ENCODE measurements at places on chromosomes 16 and 17.

DNA sequence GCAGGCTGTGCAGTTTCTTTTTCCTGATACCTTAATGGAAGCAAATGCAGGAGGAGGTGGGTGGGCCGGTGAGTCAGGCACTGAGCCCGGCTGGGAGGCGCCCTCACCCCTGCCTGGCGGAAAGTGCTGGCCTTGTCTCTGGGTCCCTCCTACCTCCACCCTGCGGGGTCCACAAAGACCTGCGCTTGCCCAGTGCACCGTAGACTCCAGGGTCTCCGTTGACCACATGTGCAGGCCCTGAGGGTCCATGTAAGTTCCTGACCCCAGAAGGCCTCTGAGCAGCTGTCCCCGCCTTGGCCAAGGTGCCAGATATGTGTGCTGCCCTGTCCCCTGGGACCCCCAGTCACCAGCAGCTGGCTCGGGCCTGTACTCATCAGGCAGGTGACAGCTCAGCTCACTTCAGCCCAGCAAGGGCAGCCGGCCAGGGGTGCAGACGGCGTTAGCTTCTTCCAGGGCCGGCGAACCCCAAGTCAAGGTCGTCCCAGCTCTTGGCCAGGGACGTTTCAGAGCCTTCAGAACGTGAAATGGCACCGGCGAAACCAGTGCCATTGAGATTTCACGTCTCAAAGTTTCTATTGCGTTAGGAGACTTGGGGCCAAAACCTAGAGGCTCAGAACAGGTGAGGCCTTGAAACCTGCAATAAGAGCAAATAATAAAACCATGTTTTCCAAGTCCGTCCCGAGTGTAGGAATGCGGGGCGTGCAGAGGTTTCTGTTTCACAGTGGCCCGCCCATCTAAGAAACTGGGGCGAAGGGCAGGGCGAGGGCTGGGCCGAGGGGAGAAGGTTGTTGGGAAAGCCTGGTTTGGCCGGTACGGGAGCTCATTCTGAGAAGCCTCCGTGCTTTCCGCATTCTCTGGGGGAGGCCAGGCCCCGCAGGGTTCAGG is 12.1 kb downstream of the METRNL start:
- H3K36me3 ChIP-seq, result no peaks in the 10 kb centered on the region
- H3K4me1 ChIP-seq, result no peaks in the 10 kb centered on the region
- H3K27ac ChIP-seq, result no peak overlapping the region
- H3K27me3 ChIP-seq, result no peaks in the 10 kb centered on the region

GRCh38 chr16:88378836-88379693 is 3.7 kb upstream of the ZNF469 start:
- no peak overlapping the region for H3K4me3 ChIP-seq
- no peaks in the 10 kb centered on the region for H3K4me1 ChIP-seq
- no peaks in the 10 kb centered on the region for H3K36me3 ChIP-seq
- DNase-seq, result no peak

DNA sequence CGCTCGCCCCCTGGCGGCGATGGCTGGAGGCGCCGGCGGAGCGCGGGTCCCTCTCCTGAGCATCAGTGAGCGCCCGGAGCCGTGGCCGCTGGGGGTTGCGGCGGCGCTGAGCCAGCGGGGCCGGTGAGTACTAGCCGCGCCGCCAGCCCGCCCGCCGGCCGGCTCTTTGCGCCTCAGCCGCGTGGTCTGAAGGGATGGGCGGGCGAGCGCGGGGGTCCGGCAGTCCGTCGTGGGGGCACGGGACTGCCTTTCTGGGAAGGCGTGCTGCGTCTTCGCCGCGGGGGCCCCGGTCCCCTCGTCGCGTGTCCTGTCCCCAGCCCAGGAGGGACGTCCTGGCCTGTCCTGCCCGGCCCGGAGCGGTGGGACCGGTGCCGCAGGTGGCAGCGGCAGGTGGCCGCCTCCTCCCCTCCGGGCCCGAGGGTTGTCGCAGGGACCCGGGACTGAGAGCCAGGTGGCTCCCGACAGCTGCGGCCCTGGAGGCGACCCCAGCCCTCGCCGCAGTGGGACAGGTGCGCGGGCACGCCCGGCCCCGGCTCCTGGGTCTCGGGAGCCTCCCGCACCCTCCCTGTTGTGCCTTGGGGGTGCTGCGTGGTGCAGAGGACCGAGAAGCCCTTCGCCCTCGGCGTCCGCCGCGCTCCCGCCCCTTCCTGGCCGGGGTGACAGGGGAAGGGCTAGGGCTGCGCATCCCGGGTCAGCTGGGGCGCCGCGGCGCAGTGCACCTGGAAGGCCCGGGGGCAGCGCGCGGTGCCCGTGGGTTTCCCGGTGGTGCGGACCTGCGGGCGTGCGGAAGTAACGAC is at the start of gene SPECC1:
SPECC1 (plus strand) TSS at position 58 of the 797 bp plus-strand sequence. CDS start 87,293 bp downstream, outside the sequence.
- no peaks in the 10 kb centered on the region for H3K4me1 ChIP-seq
- peak within 1 kb of the TSS; percentile 87 for H3K27ac ChIP-seq
- peak; percentile 89 for DNase-seq
- no peaks in the 10 kb centered on the region for H3K27me3 ChIP-seq
- H3K36me3 ChIP-seq, result no peaks in the 10 kb centered on the region

GRCh38 chr17:81049973-81050551 is 15.1 kb downstream of the BAIAP2 start:
- DNase-seq, result no peak
- H3K4me3 ChIP-seq, result no peak overlapping the region
- H3K27me3 ChIP-seq, result no peaks in the 10 kb centered on the region
- H3K36me3 ChIP-seq, result no peaks in the 10 kb centered on the region
- no peak overlapping the region for H3K27ac ChIP-seq

DNA sequence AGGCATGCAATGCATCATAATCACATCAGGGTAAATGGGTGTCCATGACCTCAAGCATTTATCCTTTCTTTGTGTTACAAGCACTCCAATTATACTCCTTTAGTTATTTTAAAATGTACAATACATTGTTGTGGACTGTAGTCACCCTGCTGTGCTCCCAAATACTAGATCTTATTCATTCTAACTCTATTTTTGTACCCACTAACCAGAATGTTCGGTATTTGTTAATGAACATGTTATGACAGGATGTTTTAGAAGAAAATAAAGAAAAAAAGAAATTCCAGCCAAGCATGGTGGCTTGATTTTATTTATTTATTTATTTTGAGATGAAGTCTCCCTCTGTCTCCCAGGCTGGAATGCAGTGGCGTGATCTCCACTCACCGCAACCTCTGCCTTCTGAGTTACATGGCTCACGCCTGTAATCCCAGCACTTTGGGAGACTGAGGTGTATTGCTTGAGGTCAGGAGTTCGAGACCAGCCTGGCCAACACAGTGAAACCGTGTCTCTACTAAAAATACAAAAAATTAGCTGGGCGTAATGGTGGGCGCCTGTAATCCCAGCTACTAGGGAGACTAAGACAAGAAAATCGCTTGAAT is 1.8 kb upstream of the NDE1 start:
- no peak overlapping the region for H3K27ac ChIP-seq
- H3K27me3 ChIP-seq, result no peaks in the 10 kb centered on the region
- H3K4me3 ChIP-seq, result no peak overlapping the region
- no peaks in the 10 kb centered on the region for H3K36me3 ChIP-seq
- no peak for DNase-seq

DNA sequence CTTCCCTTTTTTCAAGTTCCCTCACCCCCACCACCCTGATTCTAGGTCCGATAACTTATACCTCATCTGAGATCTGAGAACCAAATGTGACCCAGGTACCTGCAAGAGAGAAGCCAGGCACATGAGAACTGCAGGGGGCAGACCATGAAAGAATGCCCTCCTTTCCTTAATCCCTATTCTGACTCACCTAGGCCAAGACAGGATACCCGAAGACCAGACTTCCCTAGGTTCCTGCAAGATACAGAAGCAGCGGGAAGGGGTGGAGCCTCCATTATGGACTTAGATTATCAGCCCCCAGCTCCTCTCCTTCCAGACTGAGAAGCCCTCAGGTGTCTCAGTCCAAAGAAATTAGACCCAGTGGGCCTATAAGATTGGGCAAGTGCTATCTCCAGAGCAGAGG is 2.1 kb downstream of the KCNAB3 start:
- H3K4me3 ChIP-seq, result no peak overlapping the region
- no peak overlapping the region for H3K27ac ChIP-seq
- no peaks in the 10 kb centered on the region for H3K36me3 ChIP-seq
- no peaks in the 10 kb centered on the region for H3K27me3 ChIP-seq
- DNase-seq, result no peak
- H3K4me1 ChIP-seq, result no peaks in the 10 kb centered on the region

- H3K4me3 ChIP-seq, result no peak overlapping the region
- H3K27me3 ChIP-seq, result no peaks in the 10 kb centered on the region
- H3K27ac ChIP-seq, result no peak overlapping the region
Measured at GRCh38 chr16:74101379-74102137, 195.1 kb upstream of the PSMD7 start.

DNA sequence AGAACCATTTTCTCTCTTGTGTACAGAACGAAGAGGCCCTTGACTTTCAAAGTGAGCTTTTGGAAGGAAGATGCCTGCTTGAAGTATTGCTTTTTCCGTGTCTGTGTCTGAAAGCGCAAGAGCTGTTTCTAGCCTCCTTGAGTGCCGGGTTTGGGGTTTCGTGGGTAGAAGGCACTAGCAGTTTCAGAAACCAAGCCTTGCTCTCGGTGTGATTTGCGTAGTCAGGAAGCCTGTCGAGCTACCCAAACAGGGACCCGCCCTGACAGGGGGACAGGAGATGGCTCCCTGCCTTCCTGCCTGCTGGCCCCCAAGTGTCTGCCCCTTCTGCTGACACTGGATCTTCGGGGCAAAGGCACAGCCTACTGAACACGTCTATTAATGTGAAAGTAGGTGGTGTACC is 322.0 kb downstream of the MAF start:
- H3K27me3 ChIP-seq, result no peaks in the 10 kb centered on the region
- no peak for DNase-seq
- no peak overlapping the region for H3K27ac ChIP-seq
- H3K4me3 ChIP-seq, result no peak overlapping the region

DNA sequence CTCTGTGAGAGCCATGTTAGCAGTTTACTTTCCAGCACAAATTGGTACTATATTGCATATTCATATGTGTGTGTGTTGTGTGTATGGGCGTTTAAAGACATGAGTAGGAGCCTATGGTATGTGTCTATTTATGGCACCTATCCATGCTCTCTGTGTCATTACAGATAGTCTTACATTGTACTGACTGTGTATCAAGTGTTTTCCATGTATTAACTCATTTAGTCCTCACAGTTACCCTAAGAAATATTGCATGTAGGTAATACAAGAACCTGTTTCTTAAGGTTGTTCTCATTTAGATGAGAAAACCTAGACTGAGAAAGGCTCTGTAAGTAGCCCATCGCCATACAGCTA is 1.6 kb downstream of the ALG1 start:
- no peak for DNase-seq
- H3K27me3 ChIP-seq, result no peaks in the 10 kb centered on the region
- H3K36me3 ChIP-seq, result no peaks in the 10 kb centered on the region
- no peak overlapping the region for H3K4me3 ChIP-seq

DNA sequence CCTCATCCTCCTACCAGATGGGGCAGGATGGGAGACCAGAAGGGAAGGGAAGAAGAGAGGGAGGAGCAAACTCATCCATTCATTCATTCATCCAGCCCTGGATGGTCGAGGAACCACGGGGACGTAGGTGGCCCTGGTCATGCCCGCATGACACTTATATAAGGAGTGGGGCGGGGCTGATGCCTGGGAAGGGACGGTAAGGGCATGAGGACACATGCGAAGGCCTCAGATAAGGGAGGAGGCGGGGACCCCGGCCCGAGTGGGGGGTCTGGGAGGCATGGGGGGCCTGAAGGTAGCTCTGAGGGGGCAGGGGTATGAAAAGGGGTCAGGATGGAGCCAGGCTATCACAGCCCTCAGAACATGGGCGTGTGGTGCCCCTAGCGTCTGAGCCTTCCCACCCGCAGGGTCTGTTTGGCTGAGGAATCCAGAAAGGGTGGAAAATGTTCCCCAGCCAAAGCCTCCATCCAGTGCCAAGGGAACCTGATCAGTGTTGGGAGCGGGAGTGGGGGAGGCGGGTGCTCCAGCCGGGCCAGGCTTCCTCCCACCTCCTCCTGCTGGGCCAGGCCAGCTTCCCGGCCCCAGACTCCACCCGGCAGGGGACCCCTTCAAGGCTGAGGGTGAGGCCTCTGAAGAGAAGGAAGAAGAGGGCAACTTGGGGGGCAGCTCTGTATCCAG is 17.6 kb upstream of the CD79B start:
- DNase-seq, result no peak
- no peaks in the 10 kb centered on the region for H3K27me3 ChIP-seq
- H3K27ac ChIP-seq, result no peak overlapping the region
- no peaks in the 10 kb centered on the region for H3K4me1 ChIP-seq

DNA sequence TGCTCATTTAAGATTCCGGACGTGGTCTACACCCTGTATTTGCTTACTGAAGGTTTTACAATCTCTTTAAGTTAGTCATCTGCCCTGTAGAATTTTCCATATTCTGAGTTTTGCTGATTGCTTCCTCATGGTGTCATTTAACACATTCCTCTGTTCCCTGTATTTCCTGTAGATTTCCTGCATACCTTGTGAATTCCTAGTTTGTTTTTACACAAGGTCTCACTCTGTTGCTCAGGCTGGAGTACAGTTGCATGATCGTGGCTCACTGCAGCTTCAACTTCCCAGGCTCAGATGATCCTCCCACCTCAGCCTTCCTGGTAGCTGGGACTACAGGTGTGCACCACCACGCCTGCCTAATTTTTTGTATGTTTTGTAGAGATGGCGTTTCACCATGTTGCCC is 66.8 kb downstream of the CMIP start:
- H3K4me3 ChIP-seq, result no peak overlapping the region
- H3K27me3 ChIP-seq, result no peaks in the 10 kb centered on the region
- no peaks in the 10 kb centered on the region for H3K36me3 ChIP-seq
- H3K4me1 ChIP-seq, result no peaks in the 10 kb centered on the region

GRCh38 chr17:37116671-37117185 is 168.0 kb downstream of the AATF start:
- DNase-seq, result no peak
- no peak overlapping the region for H3K27ac ChIP-seq
- H3K4me3 ChIP-seq, result no peak overlapping the region

- H3K36me3 ChIP-seq, result no peaks in the 10 kb centered on the region
- no peak overlapping the region for H3K27ac ChIP-seq
- no peaks in the 10 kb centered on the region for H3K4me1 ChIP-seq
- no peak for DNase-seq
- H3K27me3 ChIP-seq, result no peaks in the 10 kb centered on the region
- no peak overlapping the region for H3K4me3 ChIP-seq
Measured at GRCh38 chr16:23394141-23394831, 58.7 kb downstream of the COG7 start.

DNA sequence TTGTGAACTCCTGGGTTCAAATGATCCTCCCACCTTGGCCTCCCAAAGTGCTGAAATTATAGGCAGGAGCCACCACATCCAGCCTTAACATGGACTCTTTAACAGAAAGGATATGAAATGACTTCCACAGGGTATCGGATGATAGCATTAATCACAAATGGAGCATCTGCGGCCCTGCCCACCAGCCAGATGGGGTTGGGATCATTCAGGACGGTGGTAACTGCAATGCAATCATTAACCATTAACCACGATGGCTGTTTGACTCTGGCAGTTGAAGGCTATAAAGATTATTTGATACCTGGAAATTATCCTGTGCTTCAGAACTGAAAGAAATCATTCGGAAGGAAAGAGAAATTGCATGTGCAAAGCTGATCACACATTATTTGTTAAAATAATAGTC is 5.3 kb upstream of the CHST5 start:
- H3K4me1 ChIP-seq, result no peaks in the 10 kb centered on the region
- no peaks in the 10 kb centered on the region for H3K27me3 ChIP-seq
- no peak overlapping the region for H3K27ac ChIP-seq
- H3K4me3 ChIP-seq, result no peak overlapping the region
- DNase-seq, result no peak

Measured in uterus (tissue), 4 donors.